NCI-H510A (cell line): ENCODE measurements at places on chromosomes 1 and 21.

DNA sequence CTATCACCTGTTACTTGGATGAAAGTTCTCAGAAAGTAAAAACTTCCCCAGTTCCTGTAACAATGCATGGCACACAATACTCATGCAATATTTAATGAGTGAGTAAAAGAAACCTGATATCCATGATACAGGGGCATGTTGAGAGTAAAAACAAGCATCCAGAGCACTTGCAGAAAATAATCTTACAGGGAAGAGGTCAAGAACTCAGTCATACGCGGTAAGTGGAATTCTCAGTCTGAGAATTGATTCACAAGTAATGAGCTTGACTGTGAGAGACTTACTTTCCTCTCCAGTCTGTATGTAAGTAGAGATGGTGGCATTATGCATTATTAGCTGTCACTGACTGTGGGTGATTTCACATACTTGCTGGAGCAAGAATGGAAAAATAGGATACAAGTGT, 976.9 kb downstream of the BRINP3 start:
- no peak for DNase-seq

DNA sequence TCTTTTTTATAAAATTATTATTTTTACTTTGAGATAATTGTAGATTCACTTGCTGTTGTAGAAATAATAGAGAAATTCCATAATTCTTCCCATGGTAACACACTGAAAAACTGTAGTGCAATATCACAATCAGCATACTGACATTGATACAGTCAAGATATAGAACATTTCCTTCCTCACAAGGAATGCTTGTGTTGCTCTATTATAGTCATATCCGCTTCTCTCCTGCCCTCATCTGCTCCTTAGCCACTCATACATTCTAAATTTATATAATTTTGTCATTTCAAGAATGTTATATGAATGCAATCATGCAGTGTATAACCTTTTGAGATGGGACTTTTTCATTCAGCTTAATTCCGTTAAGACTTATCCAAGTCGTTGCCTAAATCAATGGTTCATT, 320.2 kb downstream of the BARHL2 start:
- no peak for DNase-seq

- DNase-seq, result no peak
These were observed 67.2 kb downstream of the SCCPDH start for GRCh38 chr1:246791303-246791918.

- DNase-seq, result no peak
These were observed 327.2 kb upstream of the CXADR start for GRCh38 chr21:17185674-17186073.
